ENCODE measurements at places on chromosomes 5 and 9.

GRCh38 chr5:43191740-43192557 lies at the start of gene NIM1K:
Gene NIM1K (plus strand): TSS chr5:43192225. CDS start chr5:43245776, 53,551 bp downstream.
- DNase-seq = peak; percentile 8

DNA sequence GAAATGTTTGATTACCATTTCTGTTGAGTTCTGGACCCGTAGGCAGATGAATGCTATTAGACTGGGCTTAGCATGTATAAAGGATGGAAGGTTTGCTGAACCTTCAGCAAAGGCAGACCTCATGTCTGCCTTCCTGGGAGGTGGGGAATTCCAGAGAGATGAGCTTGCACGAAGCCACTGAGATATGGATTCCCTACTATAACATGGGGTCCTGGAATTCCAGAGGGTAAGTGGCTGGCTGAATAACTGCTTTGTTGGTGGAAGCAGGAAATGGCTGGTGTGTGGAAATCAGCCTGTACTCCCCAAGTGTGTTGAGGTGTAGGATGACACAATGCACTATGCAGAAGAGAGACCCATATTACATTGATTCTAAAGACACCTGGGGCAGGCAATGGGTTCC lies 526.4 kb downstream of the CTNND2 start:
- no peak for DNase-seq

GRCh38 chr9:12813960-12814876 lies 39.4 kb downstream of the LURAP1L start:
- no peak for DNase-seq

DNA sequence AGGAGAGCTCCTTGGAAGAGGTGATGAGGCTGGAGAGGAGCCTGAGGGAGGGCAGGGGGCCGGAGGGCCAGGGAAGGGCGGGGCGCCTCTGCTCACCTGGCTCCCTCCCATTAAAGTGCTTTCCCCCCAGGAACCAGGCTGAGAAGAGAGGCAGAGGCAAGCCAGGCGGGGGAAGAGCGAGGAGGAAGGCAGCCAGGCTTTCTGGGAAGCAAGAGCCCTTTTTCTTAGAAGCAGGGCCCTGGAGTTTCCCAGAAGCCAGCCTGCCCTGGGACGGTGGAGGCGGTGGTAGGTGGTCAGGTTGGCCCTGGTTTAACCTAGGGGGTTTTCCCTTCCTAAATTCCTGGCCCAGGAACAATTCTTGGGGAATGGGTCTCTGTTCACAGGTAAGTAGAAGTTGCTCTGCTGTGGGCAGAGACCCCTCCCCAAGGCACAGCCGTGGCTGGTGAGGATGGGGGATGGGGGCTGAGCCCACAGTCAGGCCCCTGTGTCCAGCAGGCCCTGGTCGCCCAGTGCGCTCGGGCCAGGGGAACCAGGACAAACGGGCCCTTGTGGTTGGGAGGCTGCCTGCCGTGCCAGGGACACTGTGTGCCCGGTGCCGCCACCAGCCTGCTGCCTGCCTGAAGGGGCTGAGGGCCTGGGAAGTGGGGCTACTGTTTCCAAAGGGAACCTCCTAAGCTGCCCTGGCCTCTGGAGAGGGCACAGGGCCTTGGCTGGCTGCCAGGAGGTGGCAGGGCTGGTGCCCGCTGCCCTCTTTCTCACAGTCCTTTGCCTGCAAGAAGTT lies 16.6 kb upstream of the RALGDS start:
- DNase-seq = no peak

DNA sequence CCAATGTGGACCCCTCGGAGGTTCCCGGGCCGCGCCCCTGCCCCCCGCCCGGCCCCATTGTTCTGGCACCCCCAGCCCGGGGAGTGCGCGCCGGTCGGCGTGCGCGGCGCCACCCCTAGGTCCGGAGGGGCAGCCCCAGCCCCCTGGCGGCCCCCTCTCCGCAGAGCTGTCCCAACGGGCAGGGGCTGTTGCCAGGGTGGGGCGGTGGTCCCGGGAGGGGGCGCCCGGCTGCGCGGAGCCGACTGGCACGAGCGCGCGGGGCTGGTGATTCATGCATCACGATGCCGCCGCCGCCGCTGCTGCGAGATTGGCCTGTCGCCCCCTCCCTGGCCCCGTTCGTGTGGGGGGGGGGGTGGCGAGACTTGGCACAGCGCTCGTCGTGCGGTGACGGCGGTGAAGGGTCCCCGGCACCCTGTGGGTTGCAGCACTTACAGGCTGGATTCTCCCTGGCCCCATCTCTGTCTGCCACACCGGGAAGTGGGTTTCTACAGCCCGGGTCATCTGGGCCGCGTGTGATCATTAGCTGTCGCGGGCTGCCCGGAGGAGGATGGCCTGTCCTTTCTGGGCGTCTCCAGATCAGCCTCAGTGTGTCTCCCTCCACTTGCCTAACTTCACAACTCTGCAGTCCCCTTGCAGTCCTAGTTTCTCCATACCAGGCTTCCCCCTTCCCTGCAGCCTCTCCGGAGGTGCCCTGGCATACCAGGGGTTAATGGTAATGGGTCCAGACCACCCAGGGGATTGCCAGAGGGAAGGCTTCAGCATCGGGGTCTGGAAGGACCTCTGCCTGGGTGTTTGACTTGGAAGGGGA lies 858 bp downstream of the NCS1 start:
- peak; percentile 34 for DNase-seq
